Eye (tissue), 1 donor: ENCODE measurements at places on chromosomes 7 and 10.
A peak's percentile ranks its signal among the peaks of the same experiment; 100 is the strongest.

DNA sequence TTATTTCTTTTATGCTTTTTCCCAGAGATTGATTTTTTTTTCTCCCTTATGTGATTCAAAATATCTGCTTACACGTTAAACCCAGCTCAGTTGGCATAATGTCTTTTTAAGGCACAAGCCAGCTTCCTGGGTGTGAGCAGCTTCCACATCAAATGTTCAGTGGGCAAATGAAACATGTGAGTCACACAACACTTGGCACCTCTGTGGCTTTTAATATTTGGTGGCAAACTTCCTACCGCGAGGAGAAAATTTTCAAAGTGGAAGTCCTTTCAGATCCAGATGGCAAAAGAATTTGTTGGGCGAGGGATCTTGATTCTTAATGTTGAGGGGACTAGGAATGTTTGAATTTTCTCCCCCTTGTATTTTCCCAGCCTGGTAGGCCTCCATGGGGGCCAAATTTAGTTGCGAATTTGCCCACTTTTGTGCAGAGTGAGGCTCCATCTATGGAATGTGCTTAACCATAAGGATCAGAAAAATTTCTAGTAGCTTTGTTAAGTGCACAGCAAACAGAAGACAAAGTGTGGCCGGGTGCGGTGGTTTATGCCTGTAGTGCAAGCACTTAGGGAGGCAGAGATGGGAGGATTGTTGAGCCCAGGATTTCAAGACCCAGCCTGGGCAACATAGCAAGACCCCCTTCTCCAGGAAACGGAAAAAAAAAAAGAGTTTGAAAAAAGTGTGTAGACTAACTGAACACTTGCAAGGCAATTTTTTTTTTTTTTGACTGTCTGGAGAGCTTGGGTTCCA lies 31.0 kb downstream of the CUX1 start:
- DNase-seq: no peak

GRCh38 chr7:2728316-2729030 lies 40.5 kb downstream of the AMZ1 start:
- no peak for DNase-seq

GRCh38 chr10:131934769-131935168 lies 34.0 kb downstream of the PPP2R2D start:
- no peak for DNase-seq

DNA sequence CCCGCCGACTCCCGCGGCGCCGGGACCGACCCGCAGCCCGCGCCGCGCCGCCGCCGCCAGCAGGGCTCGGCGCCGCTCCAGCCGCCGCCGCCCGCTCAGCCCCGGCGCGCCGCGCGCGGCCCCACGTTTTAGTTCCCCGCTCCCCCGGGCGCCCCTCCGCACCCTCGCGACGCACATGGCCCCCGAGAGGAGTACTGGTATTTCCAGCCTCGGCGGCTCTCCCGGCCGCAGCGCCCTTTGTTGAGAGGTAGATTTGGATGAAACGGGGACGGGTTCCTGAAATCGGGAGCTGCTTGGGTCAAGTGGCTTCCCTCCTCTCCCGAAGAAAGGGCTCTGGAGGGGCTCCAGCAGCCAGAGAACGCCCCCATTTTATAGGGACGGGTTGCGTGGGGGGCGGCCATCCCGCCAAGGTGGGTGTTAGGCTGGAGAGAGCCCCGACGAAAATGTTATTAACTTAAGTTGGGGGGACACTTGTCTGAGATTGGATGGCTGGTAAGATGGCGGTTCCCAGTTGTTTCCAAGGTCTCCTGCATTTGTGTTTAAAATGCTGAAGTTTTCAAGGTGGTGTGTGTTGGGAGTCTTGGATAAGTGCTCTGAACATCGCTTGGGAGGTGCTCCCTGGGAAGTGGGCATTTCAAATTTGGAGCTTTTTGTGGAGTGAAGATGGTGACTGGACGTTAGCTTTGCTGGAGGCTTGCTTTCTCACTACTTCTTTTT lies 1.2 kb downstream of the BMI1 start:
- DNase-seq: peak; percentile 78

DNA sequence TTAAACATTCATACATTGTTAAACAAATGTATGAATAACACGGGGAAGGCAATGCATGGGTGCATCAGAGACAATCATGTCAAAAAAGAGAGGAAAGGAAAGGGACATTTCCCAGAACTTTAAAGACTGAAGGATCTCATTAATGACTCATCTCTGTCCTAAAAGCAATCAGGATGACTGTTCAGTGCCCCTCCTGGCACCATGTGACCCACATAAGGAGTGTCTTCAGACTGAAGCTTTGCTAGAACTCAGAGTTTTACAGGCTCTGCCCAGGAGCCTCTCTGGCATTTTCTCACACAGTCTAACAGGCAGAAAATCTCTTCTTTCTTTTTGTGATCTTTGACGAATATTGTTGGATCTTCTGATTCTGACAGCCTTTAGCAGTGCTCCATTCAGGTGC lies 315.3 kb downstream of the OTUD1 start:
- DNase-seq: peak; percentile 24

DNA sequence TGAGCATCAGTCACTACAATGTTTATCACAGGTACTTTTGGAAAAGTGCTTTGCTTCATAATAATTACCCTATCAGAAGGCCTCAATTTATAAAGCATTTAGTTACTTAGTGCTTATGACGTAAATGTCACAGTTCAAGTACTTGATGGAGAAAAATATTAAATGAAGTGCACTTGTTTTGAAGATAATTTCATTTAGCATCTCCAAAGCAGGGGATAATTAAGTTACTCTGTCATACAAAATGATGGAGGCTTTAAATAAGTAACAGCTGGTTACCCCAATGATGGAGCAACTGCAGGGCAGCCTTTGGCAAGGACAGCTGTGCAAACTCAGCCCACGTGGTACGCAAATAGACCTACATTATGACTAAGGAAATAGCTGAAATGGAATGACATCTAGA lies 768.8 kb downstream of the GRM8 start:
- DNase-seq: peak; percentile 18

DNA sequence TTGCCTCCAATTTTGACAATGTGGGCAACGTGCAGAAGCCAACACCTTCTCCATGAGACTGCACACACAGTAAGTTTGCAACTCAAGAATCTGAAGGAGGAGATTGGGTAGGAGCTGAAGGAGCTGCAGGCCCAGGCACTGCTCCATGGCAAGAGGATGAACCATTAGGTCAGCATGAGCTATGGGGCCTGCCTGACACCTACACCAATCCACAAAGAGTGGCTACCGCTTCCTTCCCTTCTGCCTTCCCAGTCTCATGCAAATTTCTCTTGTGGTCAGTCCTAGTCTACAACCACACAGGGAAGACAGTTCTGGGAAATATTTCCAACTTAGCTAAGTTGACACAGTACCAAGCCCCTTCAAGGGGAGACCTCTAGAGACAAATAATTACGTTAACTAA lies 142.0 kb upstream of the ADO start:
- no peak for DNase-seq

- peak; percentile 67 for DNase-seq
Measured at GRCh38 chr7:2309889-2310331, 4.3 kb downstream of the SNX8 start.

- DNase-seq: no peak
Measured at GRCh38 chr10:32112055-32112454, 55.8 kb upstream of the KIF5B start.

DNA sequence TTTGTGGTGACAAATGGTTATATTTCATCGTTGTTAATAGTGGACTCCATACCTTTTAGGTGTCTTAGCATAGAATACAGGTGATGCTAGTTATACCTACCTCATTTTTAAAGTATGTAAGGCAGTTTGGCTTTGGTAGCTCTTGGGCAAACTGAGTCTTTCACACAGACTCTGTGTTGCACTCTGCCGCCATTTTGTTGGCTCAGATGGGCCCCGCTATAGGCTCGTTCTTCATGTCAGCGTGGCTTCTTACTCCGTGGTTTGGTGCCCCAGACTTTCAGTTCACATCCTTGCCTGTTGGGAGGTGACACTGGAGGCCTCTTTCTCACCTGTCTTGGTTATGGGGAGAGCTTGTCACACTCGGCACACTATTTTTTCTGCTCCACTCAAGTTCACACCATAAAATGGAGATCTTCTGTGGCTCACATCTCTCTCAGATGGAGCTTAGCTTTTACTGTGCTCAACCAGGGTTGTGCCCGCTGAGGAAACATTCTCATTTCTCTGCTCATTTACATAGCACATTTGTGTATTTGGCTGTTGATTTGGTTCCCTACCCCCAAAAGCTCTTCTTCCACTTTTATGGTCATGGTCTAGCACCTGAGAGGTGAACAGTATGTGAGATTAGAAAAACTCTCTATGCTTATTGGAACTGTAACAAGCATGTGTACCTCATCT lies 178.5 kb downstream of the ARID5B start:
- DNase-seq: no peak

DNA sequence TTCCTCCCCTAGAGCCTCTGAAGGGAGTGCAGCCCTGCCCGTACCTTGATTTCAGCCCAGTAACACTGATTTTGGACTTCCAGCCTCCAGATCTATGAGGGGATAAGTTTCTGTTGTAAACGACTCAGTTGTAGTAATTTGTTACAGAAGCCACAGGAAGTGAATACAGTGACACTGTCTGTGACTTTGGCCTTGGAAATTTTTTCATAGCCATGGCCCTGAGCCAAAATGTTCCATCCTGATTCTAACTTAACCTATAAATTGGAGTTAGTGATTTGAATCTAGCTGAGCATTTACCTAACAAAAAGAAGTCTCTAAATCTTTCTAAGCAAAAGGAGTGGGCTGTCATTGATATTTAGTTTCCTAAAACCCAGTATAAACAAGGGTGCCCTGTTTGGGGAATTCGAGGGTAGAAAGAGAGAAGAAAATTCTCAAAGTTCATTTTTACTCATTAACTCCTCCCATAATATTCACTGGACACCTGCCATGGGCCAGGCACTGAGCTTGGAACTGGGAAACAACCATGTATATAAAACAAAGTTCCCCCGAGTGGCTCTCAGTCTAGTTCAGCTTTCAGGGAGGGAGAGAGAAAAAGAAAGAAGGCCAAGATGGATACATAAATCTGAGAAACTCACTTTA lies 162.3 kb downstream of the SKIDA1 start:
- DNase-seq: no peak

GRCh38 chr7:155457544-155458110 lies 302 bp upstream of the EN2 start:
- DNase-seq: no peak

DNA sequence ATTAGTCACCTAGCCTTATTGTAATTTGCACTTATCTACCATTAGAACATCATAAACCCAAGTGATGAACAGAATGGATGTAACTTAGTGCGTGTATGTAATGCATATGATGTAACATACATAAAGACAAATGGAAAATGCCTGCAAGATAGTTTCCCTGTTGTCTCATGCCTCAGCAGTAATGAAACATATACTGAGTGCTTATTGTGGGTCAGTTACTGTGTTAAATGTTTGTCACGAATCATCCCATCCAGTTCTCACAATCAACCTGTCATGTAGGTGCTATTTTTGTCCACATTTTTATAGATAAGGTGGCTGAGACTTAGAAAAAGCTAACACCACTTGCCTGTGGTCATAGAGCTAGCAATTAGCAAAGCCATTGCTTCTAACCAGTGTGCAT lies 350.8 kb downstream of the AUTS2 start:
- no peak for DNase-seq

DNA sequence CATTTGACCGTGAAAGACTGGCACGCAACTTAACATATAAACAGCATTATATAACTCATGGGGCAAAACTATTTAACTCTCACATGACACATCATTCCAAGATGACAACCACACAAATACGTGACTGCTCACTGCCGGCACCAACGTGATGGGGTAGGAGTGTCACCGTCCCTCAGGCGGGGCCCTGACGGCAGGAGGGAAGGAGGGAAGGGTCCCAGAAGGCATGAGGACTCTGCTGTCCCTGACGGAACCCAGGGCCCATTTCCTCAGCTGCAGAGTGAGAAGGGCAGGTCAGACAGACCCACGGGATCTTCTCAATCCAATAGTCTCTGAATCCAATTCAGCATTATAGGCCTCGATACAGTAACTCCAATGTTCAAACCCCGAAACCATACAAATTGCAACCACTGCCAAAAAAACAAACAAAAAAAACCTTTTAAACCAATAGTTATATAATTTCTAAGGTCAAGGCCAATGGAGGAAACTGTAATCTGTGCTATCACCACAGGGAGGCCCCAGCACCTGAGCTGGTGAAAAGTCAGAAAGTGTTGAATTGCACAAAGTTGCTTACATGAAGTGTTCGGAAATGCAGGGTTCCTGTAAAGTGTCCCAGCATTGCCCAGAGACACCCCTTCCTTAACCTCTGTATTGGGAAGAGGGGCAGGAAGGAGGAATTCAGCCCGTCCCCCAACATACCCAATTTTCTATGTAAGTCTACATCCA lies 137.4 kb downstream of the TNS3 start:
- DNase-seq: no peak

GRCh38 chr10:33126742-33127141 lies 168.7 kb upstream of the ITGB1 start:
- no peak for DNase-seq

GRCh38 chr10:35464825-35465456 lies 128.6 kb downstream of the CCNY start:
- no peak for DNase-seq

DNA sequence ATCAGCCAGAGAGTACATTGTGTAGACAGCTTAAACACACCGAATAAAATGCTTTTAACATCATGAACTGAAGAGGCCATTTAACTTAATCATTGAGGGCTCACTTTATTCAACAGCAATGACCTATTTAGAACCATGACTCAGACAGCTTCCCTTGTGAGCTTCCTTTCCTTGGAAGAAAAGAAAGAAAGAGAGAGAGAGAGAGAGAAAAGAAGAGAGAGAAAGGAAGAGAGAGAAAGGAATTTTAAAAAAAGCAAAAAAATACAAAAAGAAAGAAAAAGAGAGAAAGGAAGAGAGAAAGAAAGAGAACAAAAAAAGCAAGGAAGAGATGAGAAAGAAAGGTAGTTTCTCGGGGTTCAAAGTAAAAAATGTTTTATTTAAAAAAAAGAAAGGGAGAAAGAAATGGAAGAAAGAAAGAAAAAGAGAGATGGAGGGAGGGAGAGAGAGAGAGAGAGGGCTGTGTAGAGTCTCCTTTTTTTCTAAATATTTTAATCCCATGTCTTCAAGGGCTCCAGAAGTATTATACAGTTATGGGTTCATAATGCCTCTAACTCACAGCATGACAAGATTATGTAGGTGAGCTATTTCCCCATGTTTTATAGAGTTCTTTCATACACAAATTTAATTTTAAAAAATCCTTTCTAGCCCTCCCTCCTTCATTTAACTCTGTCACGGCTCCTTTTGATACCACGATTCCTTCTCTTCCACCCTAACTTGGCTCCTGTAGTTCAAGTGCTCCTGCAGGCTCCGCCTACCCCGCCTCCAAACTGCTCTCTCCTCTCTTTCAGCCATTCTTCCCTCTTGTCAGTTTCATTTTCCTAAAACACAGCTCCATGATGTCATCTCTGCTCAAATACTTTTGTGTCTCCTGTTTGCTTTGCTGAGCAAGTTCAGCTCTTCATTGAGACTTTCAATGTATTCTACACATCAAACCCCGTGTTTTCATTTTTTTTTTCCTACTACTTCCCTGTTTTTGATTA lies 85.5 kb downstream of the PRTFDC1 start:
- DNase-seq: peak; percentile 46

GRCh38 chr7:44311561-44312495 lies 13.6 kb downstream of the CAMK2B start:
- no peak for DNase-seq
